Non-pigmented ciliary epithelial cell (primary cell): ENCODE measurements at places on chromosomes 3 and 15.

DNA sequence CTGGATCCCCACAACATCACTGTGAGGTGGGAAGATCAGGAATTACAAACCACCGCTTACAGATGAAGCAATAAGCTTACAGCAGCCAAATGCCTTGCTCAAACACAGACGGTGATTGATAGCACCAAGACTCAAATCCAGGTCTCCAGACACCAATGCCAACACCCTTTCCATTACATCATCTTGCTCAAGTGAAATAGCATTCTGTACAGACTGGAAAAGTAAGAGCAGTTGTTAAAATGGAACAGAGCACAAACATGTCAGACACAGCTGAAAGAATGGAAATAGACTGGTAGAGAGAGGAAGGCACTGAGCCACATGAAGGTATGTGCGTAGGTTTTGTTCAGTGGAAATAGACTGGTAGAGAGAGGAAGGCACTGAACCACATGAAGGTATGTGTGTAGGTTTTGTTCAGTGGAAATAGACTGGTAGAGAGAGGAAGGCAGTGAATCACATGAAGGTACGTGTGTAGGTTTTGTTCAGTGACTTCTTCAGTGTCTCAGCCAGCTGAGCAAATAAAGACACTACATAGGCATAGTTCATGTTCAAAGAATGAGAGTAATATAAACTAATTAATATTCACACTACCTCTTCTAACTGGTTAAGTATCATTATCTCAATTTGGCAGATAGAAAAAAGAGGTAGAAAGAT lies 15.6 kb downstream of the CLDN1 start:
- no peak for DNase-seq

- DNase-seq = no peak
Observed at GRCh38 chr3:187669675-187670504, at the start of gene SST. Gene SST, minus strand, starts transcription at chr3:187670394. Its CDS starts 103 bp downstream, at chr3:187670291.

GRCh38 chr15:69561071-69561784 lies 108.6 kb downstream of the RPLP1 start:
- DNase-seq = no peak

GRCh38 chr3:7682822-7683229 lies 818.8 kb upstream of the LMCD1 start:
- DNase-seq = peak; percentile 85

DNA sequence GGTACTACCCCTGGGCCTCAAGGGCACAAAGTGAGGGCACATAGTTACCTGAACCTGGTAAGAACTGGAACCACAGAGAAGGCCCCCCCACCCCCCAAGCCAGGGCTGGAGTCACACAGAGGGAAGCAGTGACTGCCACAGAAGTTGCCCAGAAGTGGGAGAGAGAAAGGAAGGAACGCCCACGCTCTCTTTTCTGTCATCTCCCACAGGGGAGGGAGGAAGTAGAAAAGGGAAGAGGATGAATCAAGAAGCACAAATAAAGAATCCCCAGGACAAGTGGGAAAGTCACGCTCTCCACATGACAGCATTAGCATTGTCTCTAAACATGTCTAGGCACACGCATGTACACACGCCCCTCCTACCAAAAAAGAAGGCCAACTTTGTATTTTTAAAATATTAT lies 114.7 kb upstream of the FRMD4B start:
- no peak for DNase-seq

DNA sequence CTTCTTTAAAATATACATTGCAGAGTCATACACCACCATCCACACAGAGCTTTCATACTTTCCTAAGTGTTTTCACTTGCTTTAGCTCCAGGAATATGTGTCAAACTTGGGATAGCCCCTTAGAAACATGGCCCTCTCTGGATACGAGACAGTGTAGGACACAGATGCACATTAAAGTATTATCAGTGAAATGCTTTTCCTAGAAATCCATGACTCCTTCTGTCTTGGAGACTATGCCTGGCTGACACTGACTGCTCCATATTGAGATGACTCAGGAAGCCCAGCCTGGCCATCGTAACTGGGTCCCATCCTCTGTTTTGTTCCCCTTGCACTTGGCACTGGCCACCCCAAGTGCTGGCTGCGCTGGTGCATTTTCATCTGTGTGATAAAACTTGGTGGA lies 204.8 kb downstream of the PDZRN3 start:
- no peak for DNase-seq

DNA sequence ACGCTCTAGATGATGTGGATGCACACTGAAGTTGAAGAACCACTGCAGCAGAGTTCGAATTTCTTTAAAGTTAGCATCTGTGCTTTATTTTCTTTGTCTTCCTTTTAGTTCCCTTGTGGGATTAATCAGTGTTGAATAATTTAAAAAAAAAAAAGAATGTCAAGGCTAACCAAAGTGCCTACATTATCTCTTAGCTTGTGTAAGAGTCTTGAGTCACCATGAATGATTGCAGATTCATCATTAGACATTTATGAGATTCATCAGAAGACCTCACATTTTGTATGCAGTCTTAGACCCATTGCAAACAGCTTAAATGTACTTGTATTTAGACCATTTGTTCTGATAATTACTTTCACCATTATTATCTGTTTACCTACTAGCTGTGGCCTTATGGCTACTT lies 182.2 kb downstream of the FNDC3B start:
- peak; percentile 55 for DNase-seq

GRCh38 chr3:61613666-61614065 lies 52.3 kb downstream of the PTPRG start:
- no peak for DNase-seq

DNA sequence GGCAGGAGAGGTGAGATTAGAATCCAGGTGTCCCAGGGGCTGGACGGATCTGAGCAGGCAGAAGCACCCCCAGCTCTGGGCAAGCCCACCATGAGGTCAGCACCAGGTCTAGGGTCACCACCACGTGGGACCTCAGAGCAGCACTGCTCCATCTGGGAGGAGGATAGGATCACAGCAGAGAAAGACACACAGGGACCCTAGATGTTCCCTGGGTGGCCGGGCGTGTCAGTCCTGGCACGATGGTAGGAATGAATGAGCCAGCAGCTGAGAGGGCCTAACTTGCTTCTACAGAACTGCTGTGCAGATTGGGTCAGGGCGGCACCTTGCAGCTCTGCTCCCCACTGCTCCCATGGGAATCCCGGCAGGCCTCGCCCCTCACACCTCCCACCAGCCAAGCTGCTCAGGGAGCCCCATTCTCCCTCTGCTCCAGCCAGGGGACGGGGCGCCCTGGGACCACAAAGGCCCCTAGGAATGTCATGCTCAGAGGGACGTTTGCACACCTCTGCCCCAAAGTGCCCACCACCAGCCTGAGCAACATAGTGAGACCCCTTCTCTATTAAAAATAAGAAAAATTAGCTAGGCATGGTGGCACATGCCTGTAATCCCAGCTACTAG lies 66.3 kb downstream of the ZNF445 start:
- no peak for DNase-seq

- no peak for DNase-seq
Observed at GRCh38 chr15:25055356-25056068, 100.7 kb downstream of the SNRPN start.

GRCh38 chr3:139111392-139112229 lies 66.9 kb upstream of the PRR23C start:
- DNase-seq = no peak

- no peak for DNase-seq
Observed at GRCh38 chr3:113166357-113166718, 45.0 kb upstream of the BOC start.

- no peak for DNase-seq
Observed at GRCh38 chr15:39587096-39587721, 6.3 kb downstream of the THBS1 start.

GRCh38 chr3:53109190-53109589 lies 21.0 kb downstream of the RFT1 start:
- peak; percentile 79 for DNase-seq

DNA sequence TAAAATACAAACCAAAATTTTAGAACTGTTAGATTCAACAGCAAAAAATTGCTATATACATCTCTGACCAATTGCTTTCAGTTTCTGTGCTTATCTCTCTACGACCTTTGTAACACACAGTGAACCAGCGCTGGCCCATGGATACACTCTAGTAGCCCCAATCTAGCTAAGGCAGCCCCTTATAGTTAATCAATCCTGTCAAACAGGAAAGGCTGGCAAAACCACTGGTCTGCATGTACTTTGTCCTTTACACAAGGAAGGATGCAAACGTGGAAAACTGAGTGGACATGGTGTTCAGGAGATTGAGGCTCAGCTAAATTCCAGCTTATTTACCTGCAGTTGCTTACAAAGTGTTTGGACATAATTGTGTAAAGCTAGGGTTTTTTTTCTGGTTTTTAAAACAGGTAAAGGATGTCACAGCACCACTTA lies 25.9 kb downstream of the ADGRG7 start:
- DNase-seq = no peak

GRCh38 chr3:191051037-191051436 lies 148.0 kb upstream of the OSTN start:
- no peak for DNase-seq

- no peak for DNase-seq
Observed at GRCh38 chr15:33309602-33310276, 1.0 kb upstream of the RYR3 start.

DNA sequence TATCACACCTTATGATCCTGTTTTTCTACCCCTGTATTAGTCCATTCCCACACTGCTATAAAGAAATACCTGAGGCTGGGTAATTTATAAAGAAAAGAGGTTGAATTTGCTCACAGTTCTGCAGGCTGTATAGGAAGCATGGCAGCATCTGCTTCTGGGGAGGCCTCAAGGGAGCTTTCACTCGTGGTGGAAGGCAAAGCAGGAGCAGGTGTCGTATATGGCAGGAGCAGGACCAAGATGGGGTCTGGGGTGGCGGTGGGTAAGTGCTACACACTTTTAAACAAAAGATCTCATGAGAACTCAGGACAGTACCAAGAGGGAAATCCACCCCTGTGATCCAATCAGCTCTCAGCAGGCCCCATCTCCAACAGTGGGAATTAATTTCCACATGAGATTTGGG lies 15.4 kb upstream of the SCAP start:
- no peak for DNase-seq
